Activated CD4-positive, alpha-beta T cell treated with anti-CD3 and anti-CD28 coated beads for 36 hours (primary cell): ENCODE measurements at places on chromosomes 4 and X.

- DNase-seq: no peak
These were observed 89.8 kb downstream of the PAPSS1 start for GRCh38 chr4:107630185-107630705.

- no peak for DNase-seq
These were observed 107.5 kb downstream of the GABRG1 start for GRCh38 chr4:46016306-46016705.

DNA sequence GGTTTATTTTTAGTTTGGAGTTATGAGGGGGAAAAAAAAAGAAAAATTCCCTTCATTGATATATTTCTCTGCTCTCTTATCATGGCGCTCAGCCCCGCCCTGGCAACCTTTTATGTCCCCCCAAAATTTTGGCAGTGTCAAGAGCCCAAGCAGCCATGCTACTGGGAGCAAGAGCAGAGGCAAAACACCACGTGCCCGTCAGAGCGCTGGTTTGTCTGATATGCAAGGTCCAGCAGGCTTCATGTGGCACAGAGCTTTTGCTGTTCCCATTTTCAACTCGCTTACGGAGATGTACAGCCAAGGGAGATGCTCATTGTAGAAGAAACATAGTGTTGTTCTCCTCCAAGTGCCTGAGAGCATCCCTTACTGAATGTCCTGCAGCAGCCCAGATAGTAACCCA, 27.3 kb downstream of the SLITRK2 start:
- DNase-seq: no peak

GRCh38 chrX:13821738-13822137, 4.8 kb upstream of the GPM6B start:
- DNase-seq: no peak

DNA sequence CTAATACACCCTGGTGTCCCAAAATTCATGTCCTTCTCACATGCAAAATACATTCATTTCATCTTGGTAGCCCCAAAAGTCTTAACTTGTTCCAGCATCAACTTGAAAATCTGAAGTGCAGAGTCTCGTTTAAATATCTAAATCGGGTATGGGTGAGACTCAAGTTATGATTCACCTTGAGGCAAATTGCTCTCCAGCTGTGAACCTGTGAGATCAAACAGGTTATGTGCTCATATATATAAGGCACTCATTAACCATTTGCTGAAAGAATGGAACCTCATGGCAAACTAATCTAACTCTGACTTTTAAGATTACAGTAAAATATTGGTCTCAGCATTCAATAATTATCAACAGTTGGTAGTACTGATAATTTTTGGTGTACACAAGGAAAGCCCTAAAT, 55.5 kb downstream of the PDLIM5 start:
- no peak for DNase-seq

DNA sequence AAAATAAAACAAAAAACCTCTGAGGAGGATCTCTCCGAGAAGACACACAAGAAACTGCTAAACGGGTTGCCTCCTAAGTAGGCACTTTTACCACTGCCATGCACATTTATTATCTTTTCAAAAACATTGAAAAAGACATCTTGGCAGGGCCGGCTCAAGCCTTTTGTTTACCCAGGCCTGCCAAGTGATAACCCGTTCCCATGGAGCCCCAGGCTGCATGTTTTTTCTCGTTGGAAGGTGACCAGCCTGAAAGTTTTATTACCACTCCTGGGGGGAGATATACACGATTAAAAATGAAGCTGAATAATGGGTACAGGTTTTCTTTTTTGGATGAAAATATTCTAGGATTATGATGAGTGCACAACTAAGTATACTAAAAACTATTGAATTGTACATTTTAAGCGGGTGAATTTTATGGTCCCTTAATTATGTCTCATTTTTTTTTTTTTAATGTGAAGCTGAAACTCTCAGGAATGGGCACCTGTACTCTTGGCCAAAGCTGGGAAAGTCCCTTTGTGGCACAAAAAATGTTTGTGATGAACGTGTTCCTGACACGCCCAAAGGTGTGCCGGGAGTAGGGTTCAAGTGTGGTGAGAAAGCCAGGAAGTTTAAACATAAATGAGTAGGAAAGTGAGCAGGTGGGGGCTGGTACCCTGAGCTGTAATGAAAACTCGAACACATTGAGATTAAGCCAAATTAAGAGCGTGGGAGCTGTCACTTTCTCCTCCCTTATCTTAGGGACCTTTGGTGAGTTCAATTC, 1.5 kb upstream of the MAP7D2 start:
- no peak for DNase-seq

DNA sequence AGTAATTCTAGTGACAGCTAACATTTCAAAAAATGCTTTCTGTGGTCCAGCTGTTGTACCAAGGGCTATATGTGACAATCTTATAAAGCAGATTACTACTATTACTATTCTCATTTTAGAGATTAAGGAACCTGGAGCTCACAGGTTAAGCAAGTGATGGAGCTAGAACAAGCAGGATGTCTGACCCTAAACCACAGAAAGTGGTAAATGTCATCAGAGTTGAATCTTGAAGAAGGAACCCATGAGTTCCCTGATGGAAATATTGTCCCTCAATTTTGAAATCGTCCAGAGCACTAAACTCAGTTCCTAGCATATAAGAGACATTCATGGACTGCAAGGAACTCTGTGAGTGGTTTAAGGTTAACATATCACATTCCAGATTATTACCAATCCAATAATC, 214.0 kb downstream of the APBB2 start:
- DNase-seq: no peak

GRCh38 chr4:60365176-60365575, 835.0 kb upstream of the ADGRL3 start:
- DNase-seq: no peak
